ENCODE measurements at places on chromosomes 12 and 14.

- DNase-seq: no peak
These were observed 71.7 kb downstream of the ANO2 start for GRCh38 chr12:5873281-5873919.

- no peak for DNase-seq
These were observed 192.2 kb upstream of the ARHGAP5 start for GRCh38 chr14:31884776-31885379.

GRCh38 chr14:25628390-25628789 lies 578.4 kb upstream of the STXBP6 start:
- no peak for DNase-seq

- DNase-seq: no peak
These were observed 100.3 kb upstream of the NOS1 start for GRCh38 chr12:117461732-117462131.
